ENCODE measurements at places on chromosomes 6 and 20.

DNA sequence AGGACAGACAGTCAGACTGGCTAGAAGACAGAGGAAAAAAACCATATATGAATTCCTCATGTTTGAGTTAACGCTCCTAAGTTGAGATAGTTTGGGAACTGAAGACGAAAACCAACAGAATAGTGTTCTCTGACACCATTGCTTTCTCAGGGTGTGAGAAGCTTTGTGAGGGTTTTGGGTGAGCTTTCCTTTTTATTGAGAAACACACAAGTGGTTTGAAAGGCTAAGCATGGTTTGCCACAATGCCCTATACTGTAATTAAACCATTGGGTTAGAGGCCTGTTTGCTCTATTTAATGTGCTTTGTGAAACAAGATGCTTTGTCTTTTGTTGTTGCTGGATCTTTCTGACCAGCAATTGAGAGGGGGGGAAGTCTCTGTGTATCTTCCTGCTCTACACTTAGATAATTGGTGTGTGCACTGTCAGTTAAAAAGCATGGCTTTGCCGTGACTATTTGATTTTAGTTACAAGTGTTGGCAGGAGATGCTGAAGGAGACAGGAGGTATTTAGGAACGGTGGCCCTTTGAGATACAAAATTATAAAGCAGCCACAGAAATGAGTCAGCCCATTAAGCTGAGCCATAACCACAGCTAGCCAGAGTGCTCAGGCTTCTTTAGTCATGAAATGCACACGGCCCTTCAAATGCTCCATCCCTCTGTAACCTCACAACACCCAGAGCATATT is 273.0 kb upstream of the PREP start:
- no peak for DNase-seq

DNA sequence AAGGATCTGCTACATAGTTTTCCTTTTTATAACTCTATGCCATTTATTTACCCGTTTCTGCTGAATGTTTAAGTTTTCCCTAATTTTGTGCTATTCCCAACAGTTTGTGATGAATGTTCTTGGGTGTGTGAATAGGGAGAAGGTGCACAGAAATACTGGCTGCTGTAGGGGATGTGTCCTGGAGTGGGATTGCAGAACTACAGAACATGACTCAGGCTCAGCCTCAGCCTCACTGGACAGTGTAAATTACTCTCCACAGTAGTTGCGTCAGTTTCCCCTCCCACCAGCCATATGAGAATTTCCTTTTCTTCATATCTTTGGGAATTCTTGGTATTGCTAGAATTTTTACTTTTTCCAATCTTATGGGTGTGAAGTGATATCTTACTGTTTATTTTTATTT is 57.0 kb downstream of the SLX4IP start:
- DNase-seq: no peak

DNA sequence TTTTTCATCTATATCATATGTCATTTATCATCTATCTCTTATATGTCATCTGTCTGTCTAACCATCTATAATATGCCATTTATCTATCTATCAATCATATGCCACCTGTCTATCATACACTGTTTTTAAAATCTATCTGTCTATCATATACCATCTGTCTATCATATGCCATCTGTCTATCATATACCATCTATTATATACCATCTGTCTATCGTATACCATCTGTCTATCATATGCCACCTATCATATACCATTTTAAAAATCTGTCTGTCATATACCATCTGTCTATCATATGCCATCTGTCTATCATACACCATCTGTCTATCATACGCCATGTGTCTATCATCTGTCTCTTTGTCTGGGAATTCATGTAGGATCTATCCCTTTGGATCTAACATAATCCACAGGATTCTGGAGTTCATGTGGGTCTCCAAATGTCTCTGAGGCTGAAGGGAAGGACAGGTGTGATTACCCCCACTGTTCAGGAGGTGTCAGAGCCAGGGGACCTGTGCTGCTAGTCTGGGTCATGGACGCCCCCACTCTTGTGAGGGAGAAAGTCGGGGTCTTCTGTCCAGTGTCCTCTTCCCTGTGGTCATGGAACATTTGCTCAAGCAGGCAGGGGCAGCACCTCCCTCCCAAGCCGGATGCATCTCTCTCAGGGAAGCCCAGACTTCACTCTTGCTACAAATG is 36.9 kb upstream of the FRMD1 start:
- no peak for DNase-seq

DNA sequence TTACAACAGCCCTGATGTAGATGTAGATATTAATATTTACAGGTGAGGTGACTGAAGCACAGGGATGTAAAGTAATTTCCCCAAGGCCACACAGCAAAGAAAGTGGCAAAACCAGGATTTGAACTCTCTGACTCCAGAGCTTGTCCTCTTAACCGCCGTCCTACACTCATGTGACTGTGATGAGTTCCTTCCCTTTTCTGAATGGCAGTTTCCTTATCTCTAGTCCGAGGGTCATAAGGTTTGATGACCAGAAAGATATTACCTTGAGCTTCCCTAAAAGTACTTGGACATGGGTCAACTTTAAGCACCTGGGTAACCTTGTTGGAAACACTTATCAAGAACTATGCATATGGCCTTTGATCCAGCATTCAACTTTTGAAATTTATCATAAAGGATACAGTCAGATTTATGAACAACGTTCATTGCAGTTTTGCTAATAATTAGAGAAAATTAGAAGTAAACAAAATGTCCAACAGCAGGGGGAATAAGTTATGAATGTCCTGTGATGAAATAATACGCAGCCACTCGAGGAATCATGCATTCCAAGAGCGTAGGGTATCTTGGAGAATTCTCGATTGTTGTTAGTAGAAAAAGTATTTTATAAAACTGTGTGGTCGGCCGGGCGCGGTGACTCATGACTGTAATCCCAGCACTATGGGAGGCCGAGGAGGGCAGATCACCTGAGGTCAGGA is 2.3 kb upstream of the TLDC2 start:
- no peak for DNase-seq

- no peak for DNase-seq
Measured at GRCh38 chr6:139369568-139370282, 4.7 kb downstream of the CITED2 start.

- DNase-seq: no peak
Measured at GRCh38 chr6:44779130-44779826, 391.8 kb downstream of the CDC5L start.

- DNase-seq: no peak
Measured at GRCh38 chr6:33008944-33009861, at the start of gene HLA-DOA. Gene HLA-DOA, minus strand, starts transcription at chr6:33009591.

GRCh38 chr6:84193114-84193708 is 34.2 kb downstream of the CEP162 start:
- no peak for DNase-seq

DNA sequence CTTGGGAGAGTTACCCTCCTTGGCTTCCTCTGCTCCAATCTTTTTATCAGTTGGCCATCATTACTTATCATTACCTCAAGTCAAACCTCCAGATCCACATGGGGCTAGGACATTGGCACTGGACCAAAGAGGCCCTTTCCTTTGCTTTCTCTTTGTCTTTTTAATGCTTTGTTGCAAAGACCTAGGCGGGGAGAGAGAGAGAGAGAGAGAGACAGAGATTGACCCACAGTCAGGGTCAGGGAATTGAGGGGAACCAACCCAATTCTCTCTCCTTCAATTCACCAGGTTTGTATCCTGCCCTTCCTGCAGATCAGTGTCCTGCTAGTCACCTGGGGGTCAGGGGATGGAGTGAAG is 3.5 kb upstream of the VEGFA start:
- no peak for DNase-seq

DNA sequence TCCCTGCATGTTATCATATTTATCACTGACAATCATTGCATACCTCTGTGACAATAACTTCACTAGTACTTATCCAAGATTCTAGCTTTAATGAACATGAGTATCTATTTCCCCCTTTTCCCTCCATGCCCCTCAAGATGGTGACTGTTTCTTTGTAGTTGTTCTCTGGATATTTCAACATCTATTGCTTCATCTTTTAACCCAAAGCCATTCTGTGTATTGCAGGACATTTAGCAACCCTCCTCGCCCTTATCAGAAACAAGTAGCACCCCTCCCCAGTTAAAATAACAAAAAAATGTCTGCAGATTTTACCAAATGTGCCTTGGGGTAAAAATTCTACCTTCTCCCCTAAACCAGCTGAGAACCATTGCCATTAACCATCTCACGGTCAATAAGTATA is 979.8 kb upstream of the MANEA start:
- DNase-seq: no peak

- no peak for DNase-seq
Measured at GRCh38 chr6:125831659-125832058, 40.9 kb downstream of the NCOA7 start.

GRCh38 chr20:58150772-58151171 is 77.7 kb downstream of the ANKRD60 start:
- DNase-seq: no peak

GRCh38 chr6:46265373-46265772 is 94.6 kb upstream of the ENPP5 start:
- DNase-seq: no peak

DNA sequence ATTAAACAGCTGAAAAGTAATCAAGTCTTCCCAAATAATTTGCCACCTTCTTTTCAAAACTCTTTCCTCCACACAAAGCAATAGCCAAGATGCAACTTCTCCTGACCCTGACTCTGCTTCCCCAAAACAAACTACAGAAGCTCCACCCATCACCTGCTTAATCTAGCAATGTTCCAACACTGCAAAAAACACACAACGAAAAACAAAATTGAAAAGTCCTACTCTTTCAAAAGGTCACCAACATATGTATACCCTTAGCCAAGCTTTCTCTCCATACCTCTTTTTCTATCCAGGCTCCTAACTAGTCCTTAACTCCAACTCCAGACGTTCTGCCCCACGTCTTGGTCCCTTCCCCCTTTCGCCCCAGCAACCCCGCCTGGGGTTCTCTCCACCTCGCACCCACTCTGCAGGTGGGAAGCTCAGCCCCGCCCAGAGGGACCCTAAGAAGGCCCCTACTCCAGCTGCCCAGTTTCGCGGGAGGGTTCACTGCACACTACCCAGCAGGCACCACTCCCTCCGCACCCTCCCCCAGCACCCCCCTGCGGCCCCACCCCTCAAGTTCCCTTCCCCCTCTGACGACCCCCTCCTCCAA is 717 bp downstream of the CSNK2A1 start:
- DNase-seq: no peak

- DNase-seq: no peak
Measured at GRCh38 chr6:9914951-9915350, 499.9 kb downstream of the TFAP2A start.

GRCh38 chr20:5297280-5298004 is 19.3 kb downstream of the PROKR2 start:
- DNase-seq: no peak

GRCh38 chr6:154916857-154917256 is 78.3 kb upstream of the TIAM2 start:
- no peak for DNase-seq

- DNase-seq: no peak
Measured at GRCh38 chr20:63214514-63214913, 1.4 kb downstream of the YTHDF1 start.

GRCh38 chr6:81228912-81229555 is 523.4 kb downstream of the TENT5A start:
- DNase-seq: no peak

DNA sequence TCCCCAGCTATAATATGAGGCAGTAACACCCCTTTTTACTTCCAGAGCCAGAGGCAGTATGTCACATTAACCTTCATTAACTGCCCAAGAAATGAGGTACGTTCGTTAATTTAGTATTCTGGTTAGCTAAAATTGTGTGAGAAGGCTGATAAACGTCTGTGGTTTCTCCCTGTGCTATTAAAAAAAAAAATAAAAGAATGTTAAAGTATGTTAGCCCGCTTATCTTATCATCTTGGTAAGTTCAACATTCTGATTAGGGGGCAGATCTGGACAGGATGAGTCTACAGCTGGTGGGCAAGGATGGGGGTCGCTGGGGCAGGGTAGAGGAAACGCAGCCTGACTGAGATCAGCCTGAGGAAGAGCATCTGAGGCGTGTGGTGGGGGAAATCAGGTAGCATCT is 154.0 kb downstream of the PRL start:
- DNase-seq: no peak

GRCh38 chr20:57251344-57251743 is 15.1 kb downstream of the BMP7 start:
- DNase-seq: no peak

GRCh38 chr6:128230267-128230989 is 290.0 kb downstream of the PTPRK start:
- DNase-seq: no peak

DNA sequence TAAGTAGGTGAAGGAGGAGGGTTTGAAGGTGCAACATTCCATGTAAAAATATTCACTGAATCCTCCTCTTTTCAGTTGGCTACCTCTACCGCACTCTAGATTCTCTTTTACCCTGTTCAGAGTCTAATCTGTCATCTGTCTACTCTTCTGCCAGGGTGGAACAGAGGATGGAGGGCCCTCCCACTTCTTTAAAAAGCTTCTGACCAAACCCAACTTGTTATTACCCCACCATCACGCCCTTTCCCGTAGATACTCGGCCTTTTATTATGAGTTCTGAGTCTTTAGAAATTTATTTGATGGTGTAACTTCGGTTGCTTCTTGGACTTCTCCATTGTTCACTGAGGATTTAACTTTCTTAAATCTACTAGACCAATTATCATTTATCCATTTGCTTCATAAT is 11.7 kb downstream of the STX11 start:
- no peak for DNase-seq

GRCh38 chr6:114747995-114748625 is 405.3 kb upstream of the HS3ST5 start:
- no peak for DNase-seq

GRCh38 chr6:111114087-111114443 is 26.8 kb downstream of the SLC16A10 start:
- no peak for DNase-seq

GRCh38 chr20:37194621-37195417 is 15.5 kb upstream of the MROH8 start:
- DNase-seq: no peak

GRCh38 chr6:160279850-160280249 is 21.2 kb upstream of the SLC22A2 start:
- DNase-seq: no peak

Measured in stimulated activated CD8-positive, alpha-beta memory T cell treated with anti-CD3 and anti-CD28 coated beads, Interleukin-12 subunit alpha, Interleukin-12 subunit beta, amount 100 ng/mL, for 4 hours (primary cell).